Peyer's patch (tissue), 4 donors: ENCODE measurements at places on chromosomes 4 and X.
A peak's percentile ranks its signal among the peaks of the same experiment; 100 is the strongest.

DNA sequence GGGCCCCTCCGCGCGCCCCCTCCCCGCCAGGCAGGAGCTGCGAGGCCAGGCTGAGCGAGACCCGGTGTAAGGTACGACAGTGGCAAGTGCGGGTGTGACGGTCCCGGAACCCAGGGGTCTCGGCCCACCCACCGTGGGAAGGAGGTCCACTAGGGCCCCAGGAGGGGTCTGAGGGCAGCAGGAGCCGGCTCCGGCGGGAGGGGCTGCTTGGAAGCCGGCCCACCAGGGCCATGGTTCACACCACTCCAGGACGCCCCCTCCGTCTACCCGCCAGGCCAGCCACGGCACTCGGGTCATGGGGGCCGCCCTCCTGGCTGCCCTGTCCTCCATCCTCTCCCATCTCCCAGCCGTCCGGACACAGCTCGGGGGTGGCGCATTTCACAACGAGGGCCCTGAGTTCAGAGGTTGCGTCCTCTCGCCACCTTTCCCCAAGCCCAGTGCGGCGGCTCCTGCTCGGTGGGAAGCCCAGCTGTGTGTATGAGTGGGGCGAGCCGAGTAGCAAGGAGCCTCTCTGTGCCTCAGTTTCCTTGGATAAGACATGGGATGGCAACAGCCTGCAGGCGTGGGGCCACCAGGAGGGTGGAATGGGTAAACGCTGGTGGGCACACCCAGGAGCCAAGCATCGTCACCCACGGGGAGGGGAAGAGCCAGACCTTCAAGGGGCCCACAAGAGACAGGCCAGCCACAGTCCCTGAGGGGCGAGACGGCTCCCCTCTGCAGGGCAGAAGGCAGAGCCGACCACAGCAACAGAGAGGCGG lies 81.3 kb downstream of the FAM53A start:
- no peak for DNase-seq

DNA sequence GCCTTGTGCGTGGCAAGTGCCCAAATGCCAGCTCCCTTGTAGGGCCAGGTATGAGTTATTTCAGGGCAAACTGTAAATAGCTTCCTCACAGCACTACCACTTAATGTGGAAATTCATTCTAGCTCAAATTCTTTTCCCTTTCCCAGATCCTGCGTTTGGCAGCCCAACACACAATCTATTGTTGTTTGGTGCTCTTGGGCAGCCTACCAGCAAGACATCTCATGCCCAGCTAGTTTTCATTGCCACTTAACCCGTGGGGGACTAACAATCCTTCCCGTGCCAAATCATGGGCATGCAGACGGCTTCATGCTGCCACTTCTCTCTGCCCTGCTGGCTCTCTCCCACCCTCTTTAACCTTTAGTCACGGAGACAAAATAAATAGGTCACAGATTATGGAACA lies 454.2 kb downstream of the GRIA2 start:
- no peak for DNase-seq

- no peak for DNase-seq
Observed at GRCh38 chr4:149897783-149898182, 82.1 kb upstream of the IQCM start.

- peak; percentile 80 for DNase-seq
Observed at GRCh38 chr4:151117371-151117962, 18.0 kb downstream of the RPS3A start.

- no peak for DNase-seq
Observed at GRCh38 chr4:174334628-174335027, 50.9 kb downstream of the CEP44 start.

- DNase-seq: no peak
Observed at GRCh38 chrX:71910986-71911730, 513 bp downstream of the NHSL2 start.

DNA sequence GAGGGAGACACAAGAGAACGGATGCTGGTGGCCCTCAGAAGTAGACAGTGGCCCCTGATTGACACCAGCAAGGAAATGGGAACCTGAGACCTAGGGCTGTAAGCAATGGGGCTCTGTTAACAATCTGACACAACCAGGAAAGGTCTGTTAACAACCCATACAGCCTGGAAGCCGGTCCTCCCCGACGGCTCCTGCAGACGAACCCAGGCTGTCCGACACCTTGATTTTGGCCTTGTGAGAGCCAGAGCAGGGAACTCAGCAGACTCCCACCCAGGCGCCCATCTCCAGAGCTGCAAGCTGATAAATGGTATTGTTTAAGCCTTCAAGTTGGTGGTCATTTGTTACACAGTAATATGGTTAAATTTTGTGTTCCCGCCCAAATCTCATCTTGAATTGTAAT lies 10.2 kb upstream of the CYTL1 start:
- no peak for DNase-seq

DNA sequence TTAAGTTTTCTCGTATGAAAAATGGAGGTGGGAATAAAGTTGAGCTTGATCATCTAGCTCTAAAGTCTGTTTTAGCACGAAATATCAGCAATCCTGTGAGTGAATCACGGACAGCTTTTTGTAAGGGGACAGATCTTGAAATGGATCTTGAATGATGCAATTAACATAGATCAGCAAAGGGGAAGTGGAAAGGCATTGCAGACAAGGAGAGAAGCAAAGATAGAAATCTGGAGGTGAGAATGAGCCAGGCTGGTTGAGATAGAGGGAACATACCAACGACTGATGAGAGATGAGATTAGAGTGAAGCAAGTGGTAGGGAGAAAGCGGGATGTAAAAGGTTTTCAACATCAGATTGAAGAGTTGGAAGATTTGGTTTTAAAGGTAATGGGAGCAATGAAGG lies 4.6 kb upstream of the DGKK start:
- DNase-seq: no peak

DNA sequence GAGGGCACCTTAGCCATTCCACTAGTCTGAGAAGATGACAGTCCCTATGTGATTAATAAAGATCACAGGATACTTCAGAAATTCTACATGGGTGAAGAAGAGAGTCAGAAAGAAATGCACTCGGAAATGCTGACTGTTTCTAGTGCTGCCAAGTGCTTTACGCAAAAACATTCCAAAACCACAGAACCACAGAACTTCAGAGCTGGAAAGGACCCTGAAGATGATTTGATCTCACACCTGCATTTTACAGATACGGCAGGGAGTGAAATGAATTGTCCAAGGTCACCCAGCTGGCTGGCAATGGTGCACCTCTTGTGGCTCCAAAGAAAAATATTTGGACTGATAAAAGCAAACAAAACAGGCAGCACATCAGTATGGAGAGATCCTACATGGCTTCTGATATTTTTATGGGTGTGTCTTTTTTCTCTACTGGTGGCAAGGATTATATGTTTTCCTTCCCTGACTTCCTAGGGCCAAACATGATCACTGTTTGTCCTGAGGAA lies 115.9 kb downstream of the MAML3 start:
- no peak for DNase-seq

DNA sequence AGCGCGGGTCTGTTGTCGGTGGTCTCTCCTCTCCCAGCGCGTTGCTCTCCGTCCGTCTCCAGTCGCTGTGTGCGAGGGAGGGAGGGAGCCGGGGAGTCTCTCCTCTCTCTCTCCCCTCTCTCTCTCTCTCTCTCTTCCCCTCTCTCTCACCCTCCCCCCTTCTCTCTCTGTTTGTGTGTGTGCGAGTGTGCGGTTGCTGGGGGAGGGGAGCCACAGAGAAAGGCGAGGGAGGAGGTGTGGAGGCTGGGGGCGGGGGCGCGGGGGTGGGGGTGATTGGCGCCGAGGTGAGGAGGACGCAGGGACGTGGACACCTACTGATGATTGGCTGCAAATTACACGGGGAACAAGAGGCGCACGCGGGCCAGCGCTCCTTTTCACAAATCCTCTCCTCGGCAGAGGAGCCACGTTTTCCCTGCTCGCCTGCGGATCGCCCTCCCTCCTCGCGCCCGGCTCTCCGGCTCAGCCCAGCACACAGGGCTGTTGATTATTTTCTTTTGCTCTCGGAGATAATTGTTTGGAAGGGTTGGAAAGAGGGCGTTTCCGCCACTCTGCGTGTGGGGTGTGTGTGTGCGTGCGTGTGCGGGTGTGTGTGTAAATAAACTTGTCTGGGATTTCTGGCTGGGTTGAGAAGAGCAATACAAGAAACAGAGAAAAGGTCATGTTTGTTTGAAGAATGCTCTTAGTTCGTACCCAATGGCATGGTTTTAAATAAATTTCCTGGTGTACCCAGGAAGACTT lies at the start of gene CXXC4:
Gene CXXC4, minus strand, starts transcription at position 73 of the 738 bp plus-strand sequence. CDS start 3,092 bp downstream, outside the sequence.
- peak; percentile 83 for DNase-seq

DNA sequence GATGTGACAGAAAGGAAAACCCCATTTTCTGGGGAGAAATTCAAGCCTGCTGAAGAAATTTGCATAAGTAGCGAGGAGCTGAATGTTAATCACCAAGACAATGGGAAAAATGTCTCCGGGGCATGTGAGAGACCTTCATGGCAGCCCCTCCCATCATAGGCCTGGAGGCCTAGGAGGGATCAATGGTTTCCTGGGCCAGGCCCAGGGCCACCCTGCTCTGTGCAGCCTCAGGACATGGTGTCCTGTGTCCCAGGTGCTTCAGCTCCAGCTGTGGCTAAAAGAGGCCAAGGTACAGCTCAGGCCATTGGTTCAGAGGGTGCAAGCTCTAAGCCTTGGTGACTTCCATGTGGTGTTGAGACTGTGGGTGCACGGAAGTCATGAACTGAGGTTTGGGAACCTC lies 31.2 kb downstream of the ETDB start:
- DNase-seq: no peak

DNA sequence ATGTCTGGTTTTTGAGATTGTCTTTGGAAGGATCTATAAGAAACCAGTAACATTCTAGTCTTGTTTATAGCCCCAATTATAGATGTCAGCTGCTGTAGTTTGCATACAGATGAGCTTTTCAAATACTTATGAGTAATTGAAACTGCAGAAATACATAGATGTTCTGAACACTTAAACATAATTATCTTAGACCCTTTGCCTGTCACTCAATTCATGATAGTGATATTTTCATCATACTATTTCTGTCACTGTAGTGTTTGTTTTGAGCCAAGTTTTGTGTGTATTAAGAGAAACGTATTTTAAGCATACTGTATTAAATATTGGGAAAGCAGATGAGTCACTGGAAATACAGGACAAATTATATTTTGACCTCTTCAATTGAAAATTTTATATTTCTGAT lies 69.8 kb upstream of the SMARCA5 start:
- no peak for DNase-seq

- no peak for DNase-seq
Observed at GRCh38 chr4:177975315-177975987, 533.2 kb upstream of the AGA start.

DNA sequence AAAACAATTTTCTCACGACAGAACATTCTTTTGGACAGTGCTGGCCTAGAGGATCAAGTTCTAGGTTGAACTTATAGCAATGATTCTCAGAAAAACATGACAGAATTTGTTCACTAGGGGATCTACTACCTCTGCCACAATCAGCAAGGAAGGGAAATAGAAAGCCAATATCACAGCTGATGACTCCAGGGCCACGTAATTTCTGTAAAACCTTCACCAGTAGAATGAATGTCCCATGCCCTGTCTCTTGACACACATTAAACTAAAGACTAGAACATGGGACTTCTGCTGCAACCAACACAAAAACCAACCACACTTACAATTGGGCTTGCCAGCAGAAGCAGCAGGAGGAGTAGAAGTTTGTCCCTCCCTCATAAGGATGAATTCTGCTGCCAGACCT lies 86.0 kb upstream of the NPFFR2 start:
- no peak for DNase-seq

DNA sequence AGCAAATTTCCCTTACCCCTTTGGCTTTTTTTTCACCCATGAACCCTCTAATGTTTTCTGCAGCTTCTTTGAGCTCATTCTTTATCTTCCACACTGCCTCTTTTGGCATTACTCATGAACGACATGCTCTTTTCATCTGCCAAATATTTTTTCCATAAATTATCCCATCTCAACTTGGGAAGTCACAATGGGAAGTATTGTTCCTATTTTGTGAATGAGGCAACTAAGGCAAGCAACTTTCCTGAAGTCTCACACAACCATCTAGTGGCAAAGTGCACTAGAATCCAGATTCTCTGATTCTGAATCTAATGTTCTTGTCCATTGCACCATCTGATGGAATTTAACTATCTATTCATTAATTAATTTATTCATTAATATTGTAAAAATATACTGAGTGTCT lies 625 bp downstream of the RTL9 start:
- no peak for DNase-seq
